ENCODE measurements at places on chromosomes 2 and 18. TPM values are rescaled to one million over a fixed set of nuclear protein-coding genes. Genes with fewer than 3 reads are reported as not detected.

- no peaks in the 10 kb centered on the region for H3K27me3 ChIP-seq
- H3K36me3 ChIP-seq = no peaks in the 10 kb centered on the region
- H3K4me3 ChIP-seq = no peak overlapping the region
- H3K27ac ChIP-seq = no peak overlapping the region
- DNase-seq = no peak
These were observed 45.9 kb upstream of the ITGA4 start for GRCh38 chr2:181411105-181411849.

- no peak overlapping the region for H3K27ac ChIP-seq
- no peak overlapping the region for H3K4me3 ChIP-seq
- H3K4me1 ChIP-seq = no peaks in the 10 kb centered on the region
- H3K27me3 ChIP-seq = no peaks in the 10 kb centered on the region
These were observed 268.4 kb upstream of the CDH19 start for GRCh38 chr18:66872277-66872676.

- no peak overlapping the region for H3K27ac ChIP-seq
- H3K36me3 ChIP-seq = no peaks in the 10 kb centered on the region
- DNase-seq = no peak
These were observed 685.4 kb upstream of the CELF4 start for GRCh38 chr18:38250971-38251370.

DNA sequence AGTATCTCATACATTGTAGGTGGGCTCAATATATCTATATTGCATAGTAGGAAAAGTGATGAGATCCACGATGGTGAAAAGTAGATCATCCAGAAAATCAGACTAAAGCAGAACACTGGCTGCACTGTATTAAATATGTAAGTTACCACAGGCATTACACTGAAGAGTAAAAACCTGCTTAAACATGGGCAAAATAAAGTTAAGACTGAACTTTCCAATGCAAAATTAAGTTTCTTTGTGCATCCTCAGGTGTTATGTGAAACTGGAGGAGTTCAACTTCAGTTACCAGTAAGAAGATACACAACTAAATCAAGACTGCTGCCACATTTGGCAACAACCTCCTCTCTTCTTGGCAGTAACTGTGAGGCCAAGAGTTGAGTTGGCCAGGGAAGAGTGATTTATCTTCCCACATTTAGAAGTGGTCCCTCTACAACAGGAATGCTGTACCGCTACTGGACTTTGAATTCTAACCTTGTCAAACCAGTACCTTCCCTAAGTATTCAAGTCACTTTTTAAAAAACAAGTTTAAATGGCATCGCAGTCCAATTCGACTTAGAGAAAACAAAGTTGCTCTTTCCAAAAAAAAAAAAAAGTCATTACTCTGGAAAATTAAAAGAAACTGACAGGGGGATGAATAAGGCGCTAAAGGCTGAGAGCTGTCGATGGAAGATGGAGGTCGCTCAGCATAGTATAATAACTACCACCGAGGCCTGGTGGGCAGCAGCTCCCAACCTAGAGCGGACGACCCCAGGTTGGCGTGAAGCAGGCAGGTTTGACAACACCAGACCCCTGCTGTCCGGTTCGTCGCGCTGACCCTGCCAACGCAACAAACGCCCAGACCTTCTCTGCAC lies 1.1 kb downstream of the MAP4K3 start:
- no peaks in the 10 kb centered on the region for H3K36me3 ChIP-seq
- DNase-seq = peak; percentile 73
- peak overlapping the region; percentile 91 for H3K27ac ChIP-seq
- H3K27me3 ChIP-seq = no peaks in the 10 kb centered on the region
- peaks cover 44% of the 10 kb centered on the region for H3K4me1 ChIP-seq

DNA sequence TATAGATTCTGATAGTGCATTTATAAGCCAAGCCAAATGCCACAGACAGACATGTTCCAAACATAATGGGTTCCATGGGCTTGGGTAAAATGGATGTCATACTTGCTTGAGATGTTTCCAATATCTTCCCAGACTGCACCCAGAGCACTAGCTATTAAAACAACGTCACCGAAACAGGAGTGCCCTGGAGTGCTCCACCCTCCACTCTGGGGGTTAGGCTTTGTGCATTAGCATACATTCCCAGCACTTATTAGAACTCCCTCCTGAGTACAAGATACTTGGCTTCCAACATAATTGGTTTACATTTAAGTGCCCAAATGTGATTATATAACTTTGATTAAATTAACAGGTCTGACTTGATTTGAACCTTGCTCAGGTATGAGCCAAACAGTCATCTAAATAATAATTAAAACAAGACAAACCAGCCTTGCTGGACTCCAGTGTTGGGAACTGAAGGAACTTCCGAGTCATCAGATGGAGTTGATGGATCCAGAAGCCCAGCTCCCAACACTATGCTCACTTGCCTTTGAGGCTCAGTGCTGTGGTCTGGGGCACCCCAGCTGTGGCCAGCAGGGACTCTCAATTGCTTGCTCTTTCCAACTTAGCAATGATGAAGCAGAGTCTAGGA lies 60.5 kb upstream of the LGALSL start:
- no peak for DNase-seq
- no peaks in the 10 kb centered on the region for H3K4me1 ChIP-seq
- H3K27ac ChIP-seq = no peak overlapping the region
- H3K36me3 ChIP-seq = no peaks in the 10 kb centered on the region
- H3K4me3 ChIP-seq = no peak overlapping the region

GRCh38 chr2:197116306-197116879 lies 189.9 kb upstream of the PGAP1 start:
- no peaks in the 10 kb centered on the region for H3K4me1 ChIP-seq
- H3K36me3 ChIP-seq = no peaks in the 10 kb centered on the region
- H3K27ac ChIP-seq = no peak overlapping the region
- no peak overlapping the region for H3K4me3 ChIP-seq

- H3K4me1 ChIP-seq = no peaks in the 10 kb centered on the region
- H3K27me3 ChIP-seq = no peaks in the 10 kb centered on the region
- H3K36me3 ChIP-seq = no peaks in the 10 kb centered on the region
- peak overlapping the region; percentile 98 for H3K27ac ChIP-seq
These were observed 74.2 kb upstream of the KLF7 start for GRCh38 chr2:207239754-207240494.

DNA sequence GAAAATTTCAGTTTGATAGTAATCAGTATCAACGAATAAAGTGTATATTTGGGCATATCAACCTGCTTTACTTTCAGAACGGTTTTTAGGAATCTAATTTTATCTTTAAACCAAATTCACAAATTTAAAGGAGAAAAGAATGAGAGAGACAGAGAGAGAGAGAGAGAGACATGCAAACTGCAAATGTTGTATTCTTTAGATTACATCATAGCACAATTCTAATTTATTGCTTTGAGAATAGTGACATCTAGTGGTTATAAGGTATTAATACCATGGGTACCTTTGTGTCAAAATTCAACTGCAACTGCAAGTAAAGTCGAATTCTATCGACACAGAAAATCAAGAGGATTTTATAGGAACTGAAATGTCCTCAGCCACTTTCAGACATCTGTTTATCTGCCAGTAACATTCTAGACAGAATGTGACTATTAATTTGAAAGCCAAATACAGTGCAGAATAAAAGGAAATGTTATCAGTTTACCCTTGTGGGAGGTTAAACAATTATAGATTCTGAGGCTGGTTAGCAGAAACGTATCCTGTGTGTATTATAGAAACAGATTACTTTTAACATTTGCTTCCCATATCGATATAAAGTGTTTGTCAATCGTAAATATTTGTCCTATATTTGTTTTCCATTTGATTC lies 529.8 kb upstream of the VRK2 start:
- no peaks in the 10 kb centered on the region for H3K27me3 ChIP-seq
- H3K36me3 ChIP-seq = no peaks in the 10 kb centered on the region
- H3K4me3 ChIP-seq = no peak overlapping the region
- peak; percentile 19 for DNase-seq
- no peaks in the 10 kb centered on the region for H3K4me1 ChIP-seq

DNA sequence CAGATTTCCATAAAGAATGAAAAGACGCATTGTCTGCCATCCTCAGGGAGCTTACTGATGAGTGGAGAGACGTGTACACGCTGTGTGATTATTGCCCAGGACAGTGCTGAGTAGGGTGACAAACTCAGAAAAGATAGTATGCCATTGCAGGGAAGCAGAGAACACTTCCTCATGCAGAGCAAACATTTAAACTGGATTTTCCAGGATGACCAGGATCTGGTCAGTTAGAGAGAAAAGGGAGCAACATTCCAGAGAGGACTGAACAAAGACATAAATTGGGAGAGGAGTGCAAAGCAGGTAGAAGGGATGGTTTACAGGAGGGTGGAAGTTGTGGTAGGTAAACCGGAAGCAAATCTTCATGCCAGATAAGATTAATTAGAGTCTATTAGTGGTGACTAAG lies 2.3 kb downstream of the SLC9A2 start:
- no peak overlapping the region for H3K4me3 ChIP-seq
- H3K36me3 ChIP-seq = no peaks in the 10 kb centered on the region
- DNase-seq = no peak
- H3K4me1 ChIP-seq = no peaks in the 10 kb centered on the region
- H3K27me3 ChIP-seq = peaks cover 56% of the 10 kb centered on the region

- no peaks in the 10 kb centered on the region for H3K27me3 ChIP-seq
- H3K36me3 ChIP-seq = no peaks in the 10 kb centered on the region
- H3K4me1 ChIP-seq = no peaks in the 10 kb centered on the region
- DNase-seq = no peak
- no peak overlapping the region for H3K4me3 ChIP-seq
These were observed 14.3 kb upstream of the ITPRID2 start for GRCh38 chr2:181877181-181877664.

DNA sequence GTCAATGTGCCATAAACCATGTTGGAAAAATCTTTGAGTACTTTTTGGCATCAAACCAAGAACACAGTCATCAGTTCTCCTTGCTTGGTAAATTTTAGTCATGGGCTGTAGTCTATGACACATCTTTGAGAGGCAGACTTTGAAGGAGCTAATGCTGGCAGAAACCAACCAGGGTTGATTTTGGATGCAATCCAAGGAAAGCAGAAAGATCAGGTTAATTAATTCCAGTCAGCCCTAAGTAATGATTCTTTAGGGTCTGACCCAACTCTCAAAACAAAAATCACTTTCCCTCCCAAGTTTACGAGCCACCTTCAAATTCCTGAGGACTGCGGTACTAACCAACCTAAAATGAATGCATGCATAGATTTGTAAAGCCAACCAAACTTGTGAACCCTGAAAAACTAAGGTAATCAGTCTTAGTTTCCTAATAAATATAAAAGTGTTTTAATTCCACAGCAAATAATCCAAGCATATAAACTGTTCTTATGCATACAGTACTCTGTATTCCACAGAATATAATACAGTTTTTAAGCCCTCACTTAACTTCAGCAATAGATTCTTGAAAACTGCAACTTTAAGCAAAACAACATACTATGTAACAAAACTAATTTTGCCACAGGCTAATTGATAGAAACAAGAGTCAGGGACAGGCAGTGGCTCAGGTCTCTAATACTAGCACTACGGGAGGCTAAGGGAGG lies 22.0 kb downstream of the AP1S3 start:
- H3K27me3 ChIP-seq = no peaks in the 10 kb centered on the region
- H3K4me3 ChIP-seq = no peak overlapping the region
- peak; percentile 26 for DNase-seq
- H3K36me3 ChIP-seq = no peaks in the 10 kb centered on the region
- peak overlapping the region; percentile 71 for H3K27ac ChIP-seq

DNA sequence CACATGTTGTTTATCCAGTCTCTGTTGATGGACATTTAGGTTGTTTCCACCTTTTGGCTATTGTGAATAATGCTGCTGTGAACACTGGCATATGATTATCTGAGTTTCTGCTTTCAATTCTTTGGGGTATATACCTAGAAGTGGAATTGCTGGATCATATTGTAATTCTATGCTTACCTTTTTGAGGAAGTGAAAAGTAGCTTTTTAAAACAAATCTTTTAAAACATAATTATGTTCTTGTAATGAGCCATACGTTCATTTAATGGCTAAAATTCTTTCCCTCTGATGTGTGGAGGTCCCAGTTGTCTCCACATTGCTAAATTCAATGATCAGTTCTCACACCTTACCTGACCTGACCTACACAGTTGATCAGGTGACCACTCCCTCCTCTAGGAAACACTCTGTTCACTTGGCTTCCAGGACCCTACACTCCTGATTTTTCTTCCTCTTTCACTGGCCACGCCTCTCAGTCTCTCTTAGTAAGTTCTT lies 27.8 kb upstream of the SERTAD2 start:
- no peaks in the 10 kb centered on the region for H3K36me3 ChIP-seq
- H3K27ac ChIP-seq = no peak overlapping the region
- H3K4me1 ChIP-seq = no peaks in the 10 kb centered on the region
- no peak for DNase-seq

DNA sequence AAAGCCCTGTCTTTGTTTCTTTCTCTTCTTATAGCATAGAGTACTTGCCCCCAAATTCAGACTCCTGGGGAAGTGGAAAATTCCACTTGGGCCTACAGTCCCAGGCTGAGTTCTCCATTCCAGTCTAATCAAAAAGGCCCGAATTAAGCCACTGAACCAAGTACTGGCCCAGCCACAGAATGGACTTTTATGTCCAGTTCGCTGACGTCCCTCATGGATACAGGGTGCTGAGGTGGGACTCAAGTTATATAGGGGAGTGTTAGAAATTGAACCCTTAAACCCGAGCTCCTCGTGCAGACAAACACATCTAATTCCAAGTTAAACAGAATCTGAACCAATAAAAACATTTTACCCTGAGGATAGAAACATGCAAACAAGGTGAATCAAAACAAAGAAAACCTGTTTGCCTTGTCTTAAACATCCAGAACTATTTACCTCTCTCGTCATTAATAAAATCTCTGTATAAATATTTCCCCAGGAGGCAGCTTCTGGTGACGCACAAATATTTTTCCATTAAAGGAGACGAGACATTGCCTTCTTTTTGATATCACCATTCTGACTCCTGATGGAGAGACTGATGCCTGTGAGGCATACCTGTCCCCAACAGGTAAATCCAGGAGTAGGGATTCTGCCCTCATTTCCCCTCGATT lies 136.8 kb upstream of the ARL4C start:
- H3K27me3 ChIP-seq = no peaks in the 10 kb centered on the region
- no peak overlapping the region for H3K4me3 ChIP-seq
- DNase-seq = no peak
- no peak overlapping the region for H3K27ac ChIP-seq

GRCh38 chr2:213066443-213066743 lies 85.0 kb downstream of the IKZF2 start:
- no peak for DNase-seq
- no peak overlapping the region for H3K27ac ChIP-seq
- H3K36me3 ChIP-seq = no peaks in the 10 kb centered on the region

DNA sequence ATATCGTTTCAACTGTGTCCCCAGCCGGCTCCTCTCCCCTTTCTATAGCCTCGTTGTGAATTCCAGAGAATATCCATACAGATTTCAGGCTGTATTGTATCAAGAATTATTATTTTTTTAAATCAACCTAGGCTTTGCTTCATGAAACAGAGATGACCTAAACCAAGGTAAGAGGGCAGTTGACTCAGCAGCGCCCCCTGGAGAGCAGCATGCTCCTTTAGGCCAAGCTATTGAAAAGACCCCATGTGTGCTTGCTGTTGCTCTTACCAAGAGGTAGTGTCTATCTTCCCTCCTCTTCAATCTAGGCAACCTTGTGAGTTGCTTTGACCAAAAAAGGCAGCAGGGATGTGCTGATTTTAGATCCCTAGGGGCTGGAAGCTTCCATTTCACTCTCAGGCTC lies 426.7 kb upstream of the SMIM21 start:
- no peak overlapping the region for H3K27ac ChIP-seq
- H3K27me3 ChIP-seq = no peaks in the 10 kb centered on the region
- H3K4me3 ChIP-seq = no peak overlapping the region
- no peak for DNase-seq
- no peaks in the 10 kb centered on the region for H3K36me3 ChIP-seq

- H3K4me3 ChIP-seq = no peak within 1 kb of the TSS
- peaks cover 20% of the 10 kb centered on the region for H3K4me1 ChIP-seq
- no peaks in the 10 kb centered on the region for H3K36me3 ChIP-seq
- no peak within 1 kb of the TSS for H3K27ac ChIP-seq
- H3K27me3 ChIP-seq = no peaks in the 10 kb centered on the region
These were observed at the start of gene GAL3ST2 for GRCh38 chr2:241776336-241777169. Gene GAL3ST2 (plus strand): TSS chr2:241776822. CDS start chr2:241776956, 134 bp downstream.

Gene GKN2
- not detected for polyA plus RNA-seq

Gene INPP5D
- polyA plus RNA-seq = 1.3 TPM

Gene ANKRD44
- 12.5 TPM for polyA plus RNA-seq

Gene HOXD4
- polyA plus RNA-seq = 1.6 TPM

Gene TLX2
- polyA plus RNA-seq = 25.6 TPM

All from SK-N-SH (cell line).